ENCODE measurements at places on chromosomes 5 and 9.

DNA sequence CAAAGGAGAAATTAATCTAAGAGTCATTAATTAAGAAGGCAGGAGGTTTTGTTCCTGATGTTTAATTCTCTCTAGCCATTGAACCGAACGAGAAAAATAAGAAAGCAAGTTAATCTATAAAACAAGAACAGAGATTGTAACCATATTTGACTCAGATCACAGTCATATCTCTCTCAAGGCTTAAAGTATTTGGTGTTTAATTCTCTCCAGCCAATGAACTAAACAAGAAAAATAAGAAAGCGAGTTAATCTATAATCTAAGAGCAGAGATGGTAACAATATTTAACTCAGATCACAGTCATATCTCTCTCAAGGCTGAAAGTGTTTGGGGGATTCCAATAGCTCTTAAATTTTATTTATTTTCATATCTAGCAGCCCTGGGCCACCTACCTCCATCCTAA is 74.4 kb upstream of the SHISAL2B start:
- no peak for DNase-seq

DNA sequence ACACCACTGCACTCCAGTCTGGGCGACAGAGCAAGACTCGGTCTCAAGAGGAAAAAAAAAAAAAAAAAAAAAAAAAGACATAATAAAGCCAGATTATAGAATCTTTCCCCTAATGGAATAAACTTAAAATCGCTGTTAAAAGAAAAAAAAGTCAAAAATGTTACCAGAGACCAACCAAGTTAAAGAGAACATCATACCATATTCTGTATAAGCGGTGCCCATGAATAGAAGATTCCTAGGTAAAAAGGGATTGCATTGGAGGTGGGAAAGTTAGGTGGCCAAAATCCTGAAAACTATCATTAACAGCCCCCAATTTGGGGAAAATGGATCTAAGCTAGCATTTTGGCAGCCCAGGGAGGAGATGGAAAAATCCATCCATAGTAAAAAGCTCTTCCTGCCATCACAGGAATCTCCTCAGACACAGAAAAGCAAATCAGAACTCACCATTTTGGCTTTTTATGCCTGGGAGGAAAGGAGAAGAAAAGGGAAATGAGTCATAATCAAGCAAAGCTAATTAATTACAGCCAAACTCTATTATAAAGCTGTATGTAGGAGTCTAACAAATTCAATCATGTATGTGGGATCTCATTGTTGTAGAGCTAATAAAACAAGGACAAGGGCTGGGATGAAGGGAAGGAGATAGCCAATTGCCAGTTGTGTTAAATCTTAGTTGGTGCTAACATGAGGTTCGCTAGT is 363.8 kb downstream of the ARL15 start:
- no peak for DNase-seq

GRCh38 chr5:133744051-133744959 is 132.0 kb upstream of the FSTL4 start:
- DNase-seq = no peak

- DNase-seq = no peak
Measured at GRCh38 chr9:127333221-127334064, 63.5 kb upstream of the SLC2A8 start.

- no peak for DNase-seq
Measured at GRCh38 chr5:55965525-55965924, 29.2 kb downstream of the IL6ST start.

DNA sequence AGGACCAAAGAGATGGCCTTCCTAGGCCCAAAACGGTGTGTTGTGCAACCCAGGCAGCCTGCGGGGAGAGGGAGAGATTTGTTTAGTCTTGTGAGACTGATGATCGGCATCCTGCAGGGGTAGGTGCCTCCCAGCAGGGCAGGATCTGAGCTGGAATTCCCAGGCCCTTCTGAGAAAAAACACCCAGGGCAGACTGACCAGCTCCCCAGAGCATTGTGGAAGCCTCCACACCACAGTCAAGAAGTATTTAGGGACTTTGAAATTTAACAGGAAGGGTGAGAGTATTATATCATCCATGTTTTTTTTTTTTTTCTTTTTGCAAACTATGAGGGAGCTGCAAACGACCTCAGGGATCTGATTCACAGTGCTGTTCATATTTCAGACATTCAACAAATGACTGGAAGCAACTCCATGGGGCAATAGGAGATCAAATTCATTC is 104.5 kb upstream of the LHFPL2 start:
- DNase-seq = no peak

- DNase-seq = no peak
Measured at GRCh38 chr5:16881251-16881650, 54.8 kb downstream of the MYO10 start.

DNA sequence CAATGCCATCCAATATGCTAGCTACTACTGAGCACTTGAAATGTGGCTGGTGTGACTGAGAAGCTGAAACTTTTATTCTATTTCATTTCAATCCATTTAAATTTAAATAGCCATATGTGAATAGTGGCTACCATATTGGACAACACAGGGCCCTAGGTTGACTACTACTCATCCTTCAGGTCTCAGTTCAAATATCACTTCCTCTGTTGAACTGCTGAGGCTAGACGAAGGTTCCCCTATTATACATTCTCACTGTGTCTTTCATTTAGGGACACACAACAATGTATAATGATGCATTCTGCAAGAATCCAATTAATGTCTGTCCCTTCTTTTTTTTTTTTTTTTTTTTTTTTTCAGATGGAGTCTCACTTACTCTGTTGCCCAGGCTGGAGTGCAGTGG is 208.7 kb downstream of the CRB2 start:
- DNase-seq = no peak

GRCh38 chr5:129135633-129136032 is 41.1 kb downstream of the ISOC1 start:
- no peak for DNase-seq

GRCh38 chr9:86763791-86764190 is 183.5 kb downstream of the GAS1 start:
- no peak for DNase-seq

DNA sequence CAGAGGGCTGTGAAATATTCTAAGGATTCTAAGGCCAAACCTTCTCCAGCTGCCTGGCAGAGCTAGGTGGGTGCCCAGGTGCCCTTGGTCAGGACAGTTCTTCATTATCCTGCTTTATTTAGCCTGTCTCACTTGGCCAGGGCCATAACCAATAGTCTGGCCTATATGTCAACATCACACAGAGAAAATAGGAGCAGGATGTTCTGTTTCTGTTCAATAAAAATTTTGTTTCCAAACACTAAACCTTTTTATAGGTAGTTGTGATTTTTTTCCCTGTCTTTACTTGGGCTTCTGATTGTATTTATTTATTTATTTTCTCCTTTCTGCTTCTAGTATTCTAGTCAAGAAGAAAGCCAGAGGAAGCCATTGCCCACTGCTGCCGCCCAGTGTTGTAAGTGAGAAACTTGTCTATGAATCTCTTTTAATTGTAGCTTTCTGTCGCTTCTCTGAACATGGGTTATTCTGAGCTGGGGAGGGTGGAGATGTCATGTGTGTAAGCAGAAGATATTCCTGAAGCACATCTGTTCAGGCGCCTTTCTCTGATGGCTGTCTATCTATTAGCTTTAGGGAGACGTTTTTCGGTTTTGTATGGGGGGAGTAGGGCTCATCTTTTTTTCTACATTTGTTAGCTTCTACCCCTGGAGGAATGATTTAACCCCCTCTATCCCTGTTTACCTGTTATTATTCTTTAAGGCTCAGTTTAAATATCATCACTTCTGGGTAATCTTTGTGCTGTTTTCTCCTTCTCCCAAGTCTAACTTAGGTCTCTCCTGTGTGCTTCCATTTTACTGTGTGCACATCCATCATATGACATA is 97.1 kb downstream of the UNC13B start:
- peak; percentile 46 for DNase-seq

DNA sequence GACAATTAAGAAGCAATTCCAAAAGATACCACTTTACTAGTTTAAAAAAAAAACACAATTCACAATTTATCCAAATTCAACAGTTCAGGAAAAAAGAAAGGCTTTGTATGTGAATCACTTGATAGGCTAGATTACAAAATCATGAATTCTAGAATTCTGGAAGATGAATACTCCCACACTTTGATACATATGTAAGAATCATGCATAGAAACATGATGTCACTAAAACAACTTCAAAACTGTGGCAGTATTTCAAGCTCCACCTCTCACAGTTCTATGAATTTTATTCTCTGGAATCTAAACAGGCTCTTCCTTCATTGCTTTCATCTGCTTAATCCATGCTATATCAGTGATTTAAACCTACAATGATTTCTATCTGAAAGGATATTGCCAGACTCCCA is 51.0 kb downstream of the GNAQ start:
- DNase-seq = no peak

- DNase-seq = no peak
Measured at GRCh38 chr5:95327211-95327610, 42.3 kb upstream of the MCTP1 start.

- DNase-seq = peak; percentile 59
Measured at GRCh38 chr9:129487658-129488483, 133.0 kb downstream of the C9orf50 start.

- DNase-seq = peak; percentile 16
Measured at GRCh38 chr5:2201011-2201410, 318.3 kb upstream of the IRX4 start.

DNA sequence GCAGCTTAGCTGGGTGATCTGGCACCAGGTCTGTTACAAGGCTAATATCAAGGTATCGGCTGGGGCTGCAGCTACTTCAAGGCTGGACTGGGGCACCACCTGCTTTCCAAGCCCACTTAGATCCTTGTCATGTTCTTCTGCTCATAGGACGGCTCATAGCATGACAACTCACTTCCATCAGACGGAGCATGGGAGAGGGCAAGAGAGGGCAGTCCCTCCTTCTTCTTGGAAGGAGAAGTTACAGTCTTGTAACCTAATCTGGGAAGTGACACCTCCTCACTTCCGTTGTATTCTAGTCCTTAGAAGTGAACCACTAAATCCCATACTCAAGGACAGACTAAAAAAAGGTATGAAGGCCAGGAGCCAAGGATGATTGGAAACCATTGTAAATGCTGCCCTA is 258.2 kb downstream of the MAST4 start:
- no peak for DNase-seq

DNA sequence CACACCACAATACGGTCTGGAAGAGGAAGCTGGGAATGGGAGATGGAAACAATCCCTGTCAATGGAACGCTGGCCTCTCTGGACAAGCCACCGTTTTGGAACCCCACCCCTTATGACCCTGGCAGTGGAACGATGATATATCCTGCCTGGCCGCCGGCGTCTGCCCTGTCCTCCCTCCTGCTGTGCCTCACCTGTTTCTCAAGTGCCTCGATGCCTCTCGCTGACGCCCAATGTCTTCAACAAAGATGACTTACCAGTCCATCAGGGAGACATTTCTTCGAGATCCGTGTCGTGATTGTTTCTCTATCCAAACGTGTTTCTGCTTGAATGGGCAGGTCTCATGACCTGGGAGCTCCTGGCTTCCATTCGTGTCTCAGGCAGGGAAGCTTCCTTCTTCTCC is 476.5 kb downstream of the SPATA31A7 start:
- DNase-seq = no peak

DNA sequence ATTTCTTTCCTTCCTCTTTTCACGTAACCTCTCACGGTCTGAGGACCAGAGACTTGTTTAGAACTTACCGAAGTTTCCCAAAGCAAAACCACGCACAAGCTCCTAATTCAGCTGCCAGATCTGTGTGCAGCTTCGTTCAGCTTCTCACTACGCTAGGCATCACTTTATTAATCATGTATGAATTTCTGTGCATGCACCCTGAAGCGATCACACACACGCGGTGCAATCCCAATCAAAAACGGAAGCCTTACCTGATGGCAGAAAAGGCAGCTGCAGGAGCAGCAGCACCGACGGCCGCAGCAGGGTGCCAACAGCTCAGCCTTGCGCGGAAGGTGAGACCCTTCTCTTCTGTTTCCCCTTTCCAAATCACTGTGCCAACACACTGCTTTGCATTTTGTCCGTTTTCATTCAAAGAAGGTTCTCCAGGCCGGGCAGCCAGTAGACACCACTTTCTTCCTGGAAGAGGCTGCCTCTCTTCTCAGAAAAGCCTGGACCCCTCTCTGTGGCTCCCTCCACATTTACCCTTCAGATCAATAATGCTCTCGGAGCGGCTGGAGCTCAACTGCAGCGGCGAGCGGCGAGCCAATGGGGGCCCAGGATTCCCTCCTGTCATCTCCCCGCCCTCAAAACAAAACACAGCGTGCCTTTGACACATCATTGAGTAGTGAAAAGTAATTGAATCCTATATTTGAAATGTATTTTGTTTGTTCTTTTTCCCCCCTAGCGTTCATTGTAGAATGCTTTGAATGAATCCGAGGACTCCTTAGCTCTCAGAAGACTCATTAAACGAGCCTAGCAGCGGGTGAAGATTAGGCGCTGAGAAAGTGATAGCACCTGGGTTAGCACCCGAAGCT is at the start of gene CDH12:
CDH12 (minus strand) TSS at position 538 of the 854 bp plus-strand sequence.
- DNase-seq = no peak
